ENCODE measurements at places on chromosomes 11 and 22.

GRCh38 chr22:32073262-32073661, 30.2 kb downstream of the SLC5A1 start:
- no peak for DNase-seq

DNA sequence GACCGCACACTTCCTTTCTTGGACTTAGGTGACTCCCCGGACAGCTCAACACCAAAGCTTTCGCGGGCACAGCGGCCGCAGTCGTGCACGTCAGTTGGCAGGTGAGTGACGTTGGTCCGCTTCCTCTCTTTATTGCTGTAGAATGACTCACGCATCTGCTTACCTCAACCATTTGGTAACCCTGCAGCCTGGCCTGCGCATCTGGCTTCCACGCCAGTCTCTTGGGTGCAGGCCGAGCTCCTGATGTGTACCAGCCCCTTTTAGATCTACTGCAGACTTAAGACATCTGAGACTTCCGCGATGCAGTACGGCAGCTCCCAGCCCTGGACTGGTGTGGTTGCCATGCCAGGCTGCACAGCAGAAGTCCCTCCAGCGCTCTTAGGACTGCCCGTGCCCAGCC, 12.4 kb upstream of the TRMU start:
- DNase-seq, result no peak

GRCh38 chr11:30016588-30017363, at the start of gene KCNA4:
KCNA4 (minus strand) TSS chr11:30017030; CDS start chr11:30012678, 4,352 bp downstream.
- DNase-seq, result no peak

GRCh38 chr11:2390091-2390724, 10.3 kb upstream of the TSSC4 start:
- no peak for DNase-seq

Measured in GM12878 (cell line).